ENCODE measurements at places on chromosomes 13 and 19.

GRCh38 chr19:46574533-46574932, 26.6 kb upstream of the CALM3 start:
- DNase-seq: peak; percentile 51

GRCh38 chr13:50078895-50079654, 63.8 kb downstream of the KCNRG start:
- DNase-seq: no peak

- DNase-seq: peak; percentile 42
These were observed 9.5 kb upstream of the URAD start for GRCh38 chr13:27997904-27998522.

DNA sequence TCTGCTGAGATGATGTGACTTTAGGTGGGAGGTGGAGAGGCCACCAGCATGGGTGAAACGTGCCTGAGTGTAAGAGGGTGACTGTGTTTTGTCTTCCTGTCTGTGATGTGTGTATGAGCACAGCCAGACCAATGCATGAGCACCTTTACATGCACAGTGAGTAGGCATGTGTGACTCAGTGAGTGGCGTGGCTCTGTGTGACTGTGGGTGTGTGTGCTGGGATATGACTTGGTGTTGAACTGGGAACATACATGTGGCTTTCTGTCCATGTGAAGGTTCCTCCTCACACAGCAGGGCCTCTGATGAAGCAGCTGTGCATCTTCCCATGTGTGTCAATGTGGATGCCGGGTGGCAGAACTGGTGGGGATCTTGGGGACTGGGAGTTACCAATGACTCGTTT, 19.9 kb upstream of the LGALS13 start:
- no peak for DNase-seq

DNA sequence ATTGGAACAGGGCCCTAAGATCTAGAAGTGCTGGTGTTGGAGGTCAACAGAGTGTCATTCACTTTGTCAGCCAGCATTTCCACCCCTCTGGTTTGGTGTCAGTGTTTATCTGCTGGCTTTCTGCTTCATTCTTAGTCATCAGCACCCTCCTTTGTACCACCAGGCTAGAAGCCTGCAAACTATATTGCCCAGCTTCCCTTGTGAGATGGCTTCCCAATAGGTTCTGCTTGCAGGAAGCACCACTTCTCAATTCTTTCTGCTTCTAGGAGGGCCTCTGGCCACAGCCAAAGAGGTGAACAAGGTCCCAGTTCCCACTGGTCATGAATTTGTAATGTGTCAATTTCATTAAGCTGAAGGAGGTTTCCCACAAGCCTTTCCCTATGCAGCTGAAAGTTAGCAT, 36.4 kb upstream of the CALM3 start:
- no peak for DNase-seq

DNA sequence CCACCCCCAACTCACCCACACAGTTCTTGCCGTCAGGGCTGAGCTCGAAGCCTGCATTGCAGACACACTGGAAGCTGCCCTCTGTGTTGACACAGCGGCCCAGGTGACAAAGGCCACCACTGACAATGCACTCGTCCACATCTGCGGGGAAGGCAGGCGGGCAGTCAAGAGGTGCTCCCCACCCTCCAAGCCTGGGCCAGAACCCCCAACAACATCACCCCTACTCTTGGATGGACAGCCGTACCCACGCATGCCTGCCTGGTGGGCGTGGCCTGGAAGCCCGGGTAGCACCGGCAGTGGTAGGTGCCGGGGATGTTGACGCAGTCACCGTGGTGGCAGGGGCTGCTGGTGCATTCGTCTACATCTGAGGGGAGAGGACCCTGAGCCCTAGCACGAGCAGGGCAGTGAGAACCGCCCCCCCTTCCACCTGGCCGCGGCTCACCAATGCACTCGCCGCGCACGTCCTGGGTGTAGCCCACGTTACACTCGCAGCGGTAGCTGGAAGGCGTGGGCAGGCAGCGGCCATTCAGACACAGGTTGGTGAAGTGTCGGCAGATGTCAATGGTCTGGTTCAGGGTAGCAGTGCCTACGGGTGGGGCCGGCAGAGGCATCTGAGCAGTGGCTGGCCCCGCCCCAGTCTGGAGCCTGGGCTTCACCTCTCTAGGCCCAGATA, 13.3 kb downstream of the FBN3 start:
- no peak for DNase-seq

DNA sequence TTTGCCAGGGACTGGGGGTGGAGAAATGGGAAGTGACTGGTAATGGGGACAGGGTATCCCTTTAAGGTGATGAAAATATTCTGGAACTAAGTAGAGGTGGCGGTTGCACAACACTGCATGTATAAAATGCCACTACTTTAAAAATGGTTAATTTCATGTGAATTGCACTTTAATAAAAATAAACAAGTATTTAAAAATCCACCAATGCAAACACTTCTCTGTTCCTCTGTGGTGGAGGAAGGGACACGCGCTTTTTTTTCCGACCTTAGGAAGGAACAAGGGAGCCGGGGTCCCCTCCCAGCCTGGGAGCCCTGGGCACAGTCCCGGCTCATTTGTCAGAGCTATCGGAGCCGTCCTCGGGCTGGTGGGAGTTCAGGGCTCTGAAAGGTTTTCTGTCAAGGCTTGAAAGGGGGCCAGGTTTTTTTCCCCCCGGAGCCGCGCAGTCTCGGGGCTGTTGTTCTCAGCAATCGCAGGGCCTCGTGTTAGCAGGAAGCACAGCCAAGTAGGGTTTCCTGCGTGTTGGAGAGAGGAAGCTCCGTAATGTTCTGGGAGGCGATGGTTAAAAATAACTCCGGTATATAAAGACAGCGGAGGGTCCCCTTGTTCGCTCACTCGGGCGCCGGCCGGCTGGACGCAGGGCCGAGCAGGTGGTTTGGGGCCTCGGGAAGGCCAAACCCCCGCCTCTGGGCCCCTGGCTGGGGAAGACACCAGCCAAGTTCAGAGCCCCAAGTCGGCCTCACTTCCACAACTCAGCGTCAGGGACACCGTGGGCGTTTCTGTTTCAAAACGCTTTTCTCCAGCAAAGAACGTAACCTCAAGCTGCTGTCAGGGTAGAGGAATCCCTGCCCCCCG, 41.2 kb upstream of the KLF2 start:
- no peak for DNase-seq

GRCh38 chr13:82688400-82688994, 1193.8 kb downstream of the SLITRK1 start:
- DNase-seq: no peak

DNA sequence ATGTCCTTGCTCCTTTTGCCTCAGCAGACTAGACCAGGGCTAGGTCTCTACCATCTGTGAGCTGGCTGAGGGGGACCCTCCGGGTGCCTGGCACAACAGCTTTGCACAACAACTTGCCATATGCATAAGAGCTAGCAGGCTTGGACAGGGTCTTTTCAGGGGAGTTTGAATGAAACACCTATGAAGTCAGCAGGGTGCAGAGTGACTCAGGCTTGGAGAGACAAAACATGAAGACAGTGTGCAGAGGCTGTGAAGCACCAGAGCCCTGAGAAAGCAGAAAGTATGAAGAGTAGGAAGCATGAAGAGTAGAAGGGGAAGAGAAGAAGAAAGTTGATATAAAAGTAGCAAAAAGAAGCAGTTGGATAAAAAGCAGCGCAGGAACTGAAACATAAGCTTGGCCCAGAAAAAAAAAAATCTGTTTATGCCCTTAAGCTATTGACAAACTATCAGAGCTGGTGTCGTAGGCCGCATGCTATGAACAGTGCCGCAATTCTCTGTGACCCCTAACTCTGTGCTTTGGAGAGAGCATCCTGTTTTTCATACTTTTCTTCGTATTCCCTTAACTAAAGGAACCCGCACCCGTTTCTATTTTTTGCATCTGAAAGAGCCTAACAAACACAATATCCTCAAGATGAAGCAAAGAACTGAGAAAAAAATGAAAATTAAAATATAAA, 52.7 kb upstream of the FAM216B start:
- no peak for DNase-seq

GRCh38 chr19:12720296-12720695, 3.4 kb downstream of the TNPO2 start:
- no peak for DNase-seq

- no peak for DNase-seq
These were observed 12.3 kb downstream of the TSSK6 start for GRCh38 chr19:19502808-19503602.

DNA sequence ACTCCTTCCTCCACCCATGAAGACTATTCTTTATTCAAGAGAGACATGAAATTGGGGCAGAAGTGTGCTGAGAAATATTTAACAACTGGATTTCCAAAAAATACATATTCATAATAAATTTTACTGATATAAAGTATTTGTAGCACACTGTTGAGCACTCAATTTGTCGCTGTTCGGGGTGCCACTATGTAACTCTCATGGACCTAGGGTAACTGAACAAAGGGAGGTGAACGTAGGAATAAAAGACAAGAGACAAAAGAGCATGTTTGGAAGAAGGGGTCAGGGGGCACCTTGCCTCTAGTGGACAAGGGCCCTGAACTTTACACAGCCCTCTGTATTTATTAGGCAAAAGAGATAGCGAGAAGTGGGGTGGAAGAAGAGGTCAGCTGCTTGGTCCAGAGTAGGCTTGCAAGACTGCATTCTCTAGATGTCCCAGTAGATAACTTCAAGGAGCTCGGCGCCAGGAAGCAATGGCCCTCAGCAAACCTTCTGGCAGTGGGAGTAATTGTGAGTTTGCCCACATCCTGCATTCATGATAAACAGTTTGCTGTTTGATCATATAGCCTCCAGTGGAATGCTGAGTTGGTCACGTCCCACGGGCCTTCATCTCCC, 4.5 kb upstream of the ZNF175 start:
- DNase-seq: no peak

DNA sequence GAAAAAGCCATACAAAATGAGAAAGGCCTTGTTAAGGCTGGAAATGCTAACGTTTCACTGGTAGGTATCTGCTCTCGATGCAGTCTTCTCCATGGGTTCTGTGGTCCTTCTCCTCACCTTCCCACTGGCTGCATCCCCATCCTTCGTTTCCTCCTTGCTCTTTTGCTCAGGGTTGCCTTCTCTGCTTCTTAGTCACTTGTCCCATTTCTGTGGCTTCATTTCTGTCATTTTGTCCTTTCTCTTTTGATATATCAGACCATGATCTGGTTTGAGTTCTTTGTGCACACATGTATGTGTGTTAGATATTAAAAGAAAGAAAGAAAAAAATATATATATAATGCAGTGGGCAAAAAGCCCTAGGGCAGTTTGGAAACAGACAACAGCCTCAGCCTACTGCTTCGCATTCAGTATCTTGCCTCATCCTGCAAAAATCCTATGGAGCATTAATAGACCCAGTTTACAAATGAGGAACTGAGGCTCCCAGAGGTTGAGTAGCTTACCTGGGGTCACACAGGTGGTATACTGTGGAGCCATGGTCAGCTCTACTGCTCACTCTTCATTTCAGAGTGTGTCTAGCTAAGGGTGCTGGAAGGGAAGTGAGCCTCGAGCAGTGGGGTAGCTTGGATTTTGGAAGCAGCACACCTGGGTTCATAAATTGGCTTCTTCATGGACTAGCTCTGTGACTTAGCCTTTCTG, 57.6 kb upstream of the MEDAG start:
- no peak for DNase-seq

GRCh38 chr13:50592412-50593155, 250.9 kb downstream of the DLEU7 start:
- peak; percentile 53 for DNase-seq

GRCh38 chr19:37907735-37908455, 887 bp downstream of the SIPA1L3 start:
- no peak for DNase-seq
